ENCODE measurements at places on chromosomes 13 and 19.

- no peak for DNase-seq
These were observed at the start of gene C19orf81 for GRCh38 chr19:50649433-50650391. TSS of gene C19orf81 (plus strand) at chr19:50649445. CDS start at chr19:50649445, 0 bp downstream.

- DNase-seq = no peak
These were observed 562.1 kb downstream of the TBC1D4 start for GRCh38 chr13:74919914-74920313.

DNA sequence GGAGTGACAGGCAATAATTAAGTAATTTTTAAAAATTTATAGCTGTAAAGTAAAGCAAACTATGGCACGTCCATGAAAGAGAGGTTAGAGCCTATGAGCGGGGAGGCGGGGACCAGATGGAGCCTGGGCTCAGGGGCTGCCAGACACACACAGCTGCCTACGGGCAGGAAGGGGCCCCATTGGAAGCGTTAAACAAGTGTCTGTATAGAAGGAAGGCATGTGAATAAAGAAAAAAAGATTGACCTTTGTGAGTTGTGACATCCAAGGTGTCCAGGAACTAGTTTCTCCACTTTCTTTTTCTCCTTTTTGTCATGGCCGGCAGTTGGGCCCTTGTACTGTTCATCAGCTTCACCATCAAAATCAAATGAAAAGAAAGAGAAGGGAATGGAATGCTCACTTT lies 56.8 kb downstream of the LRCH1 start:
- no peak for DNase-seq

- DNase-seq = no peak
These were observed 377.6 kb downstream of the IRS2 start for GRCh38 chr13:109408591-109409382.

DNA sequence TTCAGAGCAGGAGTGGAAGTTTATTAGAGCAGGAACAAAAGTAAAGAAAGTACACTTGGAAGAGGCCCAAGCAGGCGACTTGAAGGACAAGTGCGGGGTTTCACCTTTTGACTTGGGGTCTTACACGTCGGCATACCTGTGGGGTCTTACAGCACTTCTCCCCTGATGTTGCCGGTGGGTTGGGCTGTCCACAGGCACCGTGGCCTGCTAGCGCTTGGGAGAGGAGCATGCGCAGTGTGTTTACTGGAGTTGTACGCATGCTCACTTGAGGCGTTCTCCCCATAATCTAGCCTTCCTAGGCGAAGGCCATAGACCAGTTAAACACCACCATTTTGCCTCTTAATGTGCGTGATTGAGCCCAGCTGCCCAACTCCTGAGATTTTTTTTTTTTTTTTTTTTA lies 25.0 kb upstream of the PLEKHF1 start:
- no peak for DNase-seq

DNA sequence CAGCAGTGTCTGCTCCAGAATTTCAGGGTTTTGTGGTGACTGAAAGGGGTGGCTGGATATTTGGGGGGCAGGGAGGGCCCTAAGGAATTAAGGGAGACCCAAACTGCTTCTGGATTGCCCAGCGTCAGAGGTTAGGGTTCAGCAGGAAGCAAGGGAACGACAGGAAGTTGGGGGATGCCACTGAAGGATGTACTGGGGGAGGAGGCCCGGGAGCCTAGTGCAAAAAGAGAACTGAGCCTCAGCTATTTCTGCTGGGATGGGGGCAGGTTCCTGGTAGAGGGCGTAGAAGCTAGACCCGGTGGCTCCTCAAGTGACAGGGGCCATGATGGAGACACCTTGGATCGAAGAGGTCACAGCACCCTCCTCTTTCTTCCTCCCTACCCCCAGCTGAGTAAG lies 1.1 kb downstream of the CYP2S1 start:
- DNase-seq = no peak

- no peak for DNase-seq
These were observed 61.1 kb downstream of the MAP4K1 start for GRCh38 chr19:38556521-38557174.
